Type B pancreatic cell (in vitro differentiated cells): ENCODE measurements at places on chromosomes 3 and 15.

DNA sequence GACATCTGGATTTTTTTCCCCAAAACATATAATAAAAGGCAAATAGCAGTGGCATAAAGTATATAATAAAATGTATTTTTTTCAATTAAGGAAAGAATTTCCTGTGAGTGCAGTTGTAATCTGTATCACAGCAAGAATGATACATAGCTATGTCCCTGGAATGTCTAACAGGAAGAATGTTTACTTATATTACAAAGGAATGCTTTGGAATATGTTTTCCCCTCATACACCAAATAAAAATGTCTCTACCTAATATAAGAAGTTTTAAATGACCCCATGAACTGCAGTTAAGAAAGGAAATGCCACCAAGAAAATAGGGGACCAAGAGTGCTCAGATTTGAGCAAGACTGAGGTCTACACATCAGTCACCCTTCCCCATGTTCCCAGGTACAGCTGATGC lies 38.0 kb upstream of the ATP11B start:
- DNase-seq = no peak

- DNase-seq = no peak
These were observed 103.7 kb downstream of the LRRK1 start for GRCh38 chr15:101022876-101023275.

- no peak for DNase-seq
These were observed 181.0 kb downstream of the ZBBX start for GRCh38 chr3:167198949-167199600.

DNA sequence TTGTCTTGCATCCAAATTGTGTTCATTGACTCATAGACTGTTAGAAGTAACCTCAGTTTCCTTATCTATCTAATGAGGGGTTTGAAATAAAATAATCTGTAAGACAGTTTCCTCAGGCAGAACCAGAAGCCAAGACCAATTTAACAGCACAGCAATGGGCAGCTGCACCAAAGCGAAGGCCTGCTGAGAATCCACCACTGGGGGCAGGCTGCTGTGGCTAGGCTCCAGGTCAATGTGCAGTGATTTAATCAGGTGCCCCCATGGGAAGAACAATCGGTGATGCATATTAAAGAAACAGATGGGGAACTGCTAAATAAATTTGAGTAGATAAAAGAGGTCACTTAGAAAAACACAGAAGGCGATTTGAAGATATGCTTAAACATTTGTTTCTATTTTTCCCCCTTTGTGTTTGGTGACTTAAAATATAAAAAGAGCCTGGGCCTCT lies 28.0 kb upstream of the TMOD3 start:
- no peak for DNase-seq

- no peak for DNase-seq
These were observed 21.4 kb downstream of the ACAP2 start for GRCh38 chr3:195421400-195421799.

- no peak for DNase-seq
These were observed 591.5 kb upstream of the CFAP20DC start for GRCh38 chr3:59641169-59641899.

DNA sequence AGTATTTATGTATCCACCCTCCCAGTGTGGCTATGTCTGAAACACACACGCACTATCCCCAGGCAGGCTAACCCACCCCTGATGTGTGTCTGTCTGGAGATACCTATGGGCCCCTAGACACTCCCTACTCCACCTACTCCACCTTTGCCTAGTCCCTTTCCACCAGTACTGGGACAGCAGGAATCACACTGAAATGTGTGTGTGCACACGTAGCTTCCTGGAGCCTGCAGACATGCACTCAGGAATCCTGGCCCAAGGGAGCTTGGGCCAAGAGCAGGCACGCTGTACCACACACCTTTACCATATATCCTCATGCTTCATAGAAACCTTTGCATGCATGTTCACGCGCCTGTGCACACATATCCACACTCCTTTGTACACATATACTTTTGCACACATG lies 6.9 kb upstream of the PTH1R start:
- no peak for DNase-seq

DNA sequence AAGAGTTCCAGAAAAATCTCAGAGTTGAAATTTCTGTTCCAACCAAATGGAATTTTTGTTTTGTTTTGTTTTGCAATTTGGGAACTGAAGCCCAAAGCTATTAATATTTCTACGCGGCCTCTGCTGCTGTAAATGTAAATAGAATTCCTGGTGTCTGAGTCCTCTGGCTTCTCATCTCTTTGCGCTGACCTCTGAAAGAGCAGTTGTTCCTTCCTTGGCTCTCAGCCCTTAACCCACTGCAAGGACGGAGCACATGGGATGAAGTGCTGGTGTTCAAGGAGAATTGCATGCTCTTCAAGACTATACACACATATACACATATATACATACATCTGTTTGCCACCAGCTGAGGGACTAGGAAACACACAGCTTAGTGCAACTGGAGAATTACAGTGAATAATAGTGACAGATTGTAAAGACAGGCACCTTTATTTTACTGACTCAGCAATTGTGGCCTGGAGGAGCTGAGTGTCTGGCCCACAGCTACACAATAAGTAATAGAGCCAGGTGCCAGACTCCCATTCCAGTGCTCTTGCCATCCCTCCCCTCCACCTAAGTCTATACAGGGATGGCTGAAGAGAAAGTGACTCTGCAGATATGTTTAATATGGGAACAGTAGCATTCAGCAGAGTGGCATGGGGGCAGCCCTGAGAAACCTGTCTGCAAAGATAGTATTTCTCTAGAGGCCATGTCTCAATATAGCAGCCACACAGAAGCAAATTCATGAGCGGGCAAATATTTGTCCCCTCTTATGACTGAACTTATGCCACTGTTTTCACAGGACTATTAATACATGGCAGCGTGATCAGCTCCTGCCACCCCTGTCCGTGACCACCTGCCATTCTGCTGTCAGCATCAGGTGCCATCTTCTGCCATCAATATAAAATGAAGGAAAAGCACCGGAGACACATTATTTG lies 42.3 kb downstream of the NEK10 start:
- DNase-seq = no peak

DNA sequence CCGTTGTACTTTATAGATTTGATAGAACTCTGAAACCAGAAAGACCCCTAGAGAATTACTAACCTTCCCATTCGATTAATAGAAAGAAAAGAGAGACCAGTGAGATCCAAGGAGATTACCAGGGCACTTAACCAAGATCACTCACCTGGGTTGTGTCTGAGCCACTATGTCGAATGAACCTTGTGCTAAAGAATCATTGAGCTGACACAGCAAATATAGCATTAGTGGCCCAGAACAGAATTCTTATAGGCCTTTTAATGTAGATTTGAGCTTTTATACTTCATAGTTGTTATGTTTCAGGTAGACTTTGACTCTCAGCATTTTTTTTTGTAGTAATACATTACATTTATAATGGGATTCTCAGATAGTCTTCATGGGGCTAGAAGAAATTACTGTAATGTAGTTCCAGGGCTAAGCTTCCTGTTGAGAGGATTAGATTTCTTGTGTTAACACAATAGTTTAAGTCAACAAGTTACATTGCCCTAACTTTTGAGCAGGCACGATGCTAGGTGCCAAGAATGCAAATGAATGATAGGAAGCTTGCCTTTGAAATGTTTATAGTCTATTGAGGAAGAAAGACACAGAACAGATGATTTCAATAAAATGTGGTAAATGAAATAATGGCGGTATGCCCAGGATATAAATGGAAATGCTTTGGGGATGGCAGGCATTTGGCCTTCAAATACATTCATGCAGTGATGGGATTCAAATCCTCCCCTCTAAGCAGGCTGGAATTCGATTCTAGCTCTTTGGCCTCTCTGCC lies 24.4 kb upstream of the ABHD10 start:
- no peak for DNase-seq

DNA sequence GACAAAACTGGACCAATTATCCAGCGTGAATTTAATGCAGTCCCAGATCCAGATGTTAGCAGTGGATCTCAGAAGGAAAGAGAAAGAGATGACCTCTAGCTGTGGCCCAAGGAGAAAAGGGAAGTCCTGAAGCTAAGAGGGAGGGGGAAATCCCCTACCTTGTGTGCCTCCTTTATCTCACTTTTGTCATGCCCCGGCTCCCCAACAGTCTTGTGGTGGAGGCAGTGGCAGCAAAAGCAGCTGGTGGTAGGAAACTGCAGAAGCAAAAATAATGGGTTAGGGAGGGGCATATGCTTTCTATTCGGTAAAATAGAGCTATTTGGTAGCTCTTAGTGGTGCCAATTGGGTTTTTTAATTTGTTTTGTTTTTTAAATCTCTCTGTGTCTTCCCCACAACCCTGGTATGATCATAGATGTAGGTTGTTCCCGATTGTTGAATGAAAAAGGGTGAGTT lies 56.5 kb downstream of the MCTP2 start:
- DNase-seq = no peak

DNA sequence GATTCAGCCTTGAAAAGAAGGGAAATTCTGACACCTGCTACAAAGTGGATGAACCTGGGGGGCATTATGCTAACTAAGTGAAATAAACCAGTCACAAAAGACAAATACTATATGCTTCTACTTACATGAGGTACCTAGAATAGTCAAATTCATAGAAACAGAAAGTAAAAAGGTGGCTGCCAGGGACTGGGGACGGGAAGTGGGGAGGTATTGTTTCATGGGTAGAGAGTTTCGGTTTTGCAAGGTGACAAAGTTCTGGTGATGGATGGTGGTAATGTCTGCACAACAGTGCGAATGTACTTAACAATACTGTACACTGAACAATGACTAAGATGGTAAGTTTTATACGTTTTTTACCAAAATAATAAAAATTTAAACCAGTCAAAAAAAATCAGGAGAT lies 4.8 kb downstream of the IDH2 start:
- DNase-seq = no peak

GRCh38 chr3:15903759-15904720 lies 106.3 kb upstream of the ANKRD28 start:
- DNase-seq = no peak

DNA sequence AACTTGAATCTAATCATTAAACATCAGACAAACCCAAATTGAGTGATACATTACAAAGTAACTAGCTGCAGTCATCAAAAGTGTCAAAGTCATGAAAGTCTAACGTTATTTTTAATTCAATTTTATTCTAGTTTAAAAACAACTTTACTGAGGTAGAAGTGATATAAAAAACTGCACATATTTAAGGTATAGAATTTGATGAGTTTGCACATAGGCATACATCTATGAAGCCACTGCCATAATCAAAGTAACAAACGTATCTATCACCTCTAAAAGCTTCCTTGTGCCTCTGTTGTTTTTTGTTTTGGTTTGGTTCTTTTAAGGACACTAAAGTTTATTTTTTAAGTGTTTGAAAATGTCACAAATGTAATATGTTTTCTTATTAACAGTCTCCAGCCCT lies 130.9 kb downstream of the DLG1 start:
- DNase-seq = no peak

- no peak for DNase-seq
These were observed 45.1 kb upstream of the PLXND1 start for GRCh38 chr3:129651435-129652202.

DNA sequence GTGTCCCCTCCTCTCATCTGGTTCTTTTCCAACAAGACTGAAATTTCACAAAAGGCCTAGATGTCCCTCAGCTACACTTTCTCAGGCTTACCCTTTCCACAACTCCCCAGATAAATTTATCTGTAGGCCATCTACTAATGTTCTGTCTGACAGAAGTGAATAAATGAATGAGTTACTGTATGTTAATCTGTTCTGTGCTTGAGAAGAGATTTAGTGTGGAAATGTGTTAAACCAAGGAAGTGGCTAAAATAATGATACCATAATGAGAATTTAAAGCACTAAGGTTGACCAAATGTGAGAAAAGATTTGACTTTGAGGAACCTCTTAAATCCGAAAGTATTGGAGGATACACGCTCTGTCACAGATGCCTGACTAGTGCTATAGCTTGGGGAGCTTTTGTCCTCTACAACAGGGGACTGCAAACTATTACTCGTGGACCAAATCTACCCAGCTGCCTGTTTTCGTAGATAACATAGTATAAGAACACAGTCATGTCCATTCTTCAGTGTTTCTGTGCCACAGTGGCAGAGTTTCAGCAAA lies 74.8 kb upstream of the P2RY1 start:
- DNase-seq = no peak

GRCh38 chr15:88385078-88385700 lies 82.0 kb downstream of the MRPL46 start:
- DNase-seq = no peak

DNA sequence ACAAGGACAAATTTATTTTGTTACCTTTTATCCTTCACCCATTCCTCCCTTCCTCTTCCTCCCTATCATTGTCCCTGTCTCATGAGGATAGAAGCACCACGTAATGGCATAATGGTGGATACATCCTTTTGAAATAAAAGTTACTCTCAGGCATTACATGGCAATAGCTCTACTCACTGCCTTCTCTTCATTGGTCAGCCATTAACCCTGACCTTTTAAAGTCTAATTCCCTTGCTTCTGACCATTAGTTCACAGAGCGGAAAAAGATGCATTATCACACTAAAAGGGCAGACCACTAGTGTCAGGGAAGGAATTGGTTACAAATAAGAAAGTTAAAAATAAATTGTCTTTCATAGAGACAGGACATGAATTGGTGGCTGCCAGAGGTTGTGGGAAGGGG lies 54.6 kb upstream of the EIF1B start:
- no peak for DNase-seq

DNA sequence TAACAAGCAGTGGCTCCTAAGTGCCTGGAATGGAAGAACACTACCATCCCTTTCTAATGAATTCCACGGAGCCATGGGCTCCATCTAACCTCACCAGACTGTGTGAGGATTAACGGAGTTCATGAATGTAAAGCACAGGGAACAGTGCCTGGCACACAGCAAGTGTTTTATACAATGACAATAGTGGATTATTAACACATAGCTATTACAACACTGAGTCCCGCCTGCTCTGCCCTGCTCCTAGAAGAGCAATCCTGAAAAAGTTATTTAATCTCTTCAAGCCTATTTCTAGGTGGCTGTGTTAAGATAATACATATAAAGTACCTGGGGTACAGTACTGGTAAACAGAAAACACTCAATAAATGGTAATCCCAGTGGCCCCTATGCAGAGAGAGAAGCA lies 51.4 kb downstream of the RYK start:
- no peak for DNase-seq

- DNase-seq = no peak
These were observed 929.5 kb upstream of the ALCAM start for GRCh38 chr3:104437131-104437750.

- no peak for DNase-seq
These were observed 419.1 kb downstream of the TIGIT start for GRCh38 chr3:114712728-114713492.

GRCh38 chr3:42489937-42490227 lies 12.6 kb upstream of the VIPR1 start:
- DNase-seq = no peak

DNA sequence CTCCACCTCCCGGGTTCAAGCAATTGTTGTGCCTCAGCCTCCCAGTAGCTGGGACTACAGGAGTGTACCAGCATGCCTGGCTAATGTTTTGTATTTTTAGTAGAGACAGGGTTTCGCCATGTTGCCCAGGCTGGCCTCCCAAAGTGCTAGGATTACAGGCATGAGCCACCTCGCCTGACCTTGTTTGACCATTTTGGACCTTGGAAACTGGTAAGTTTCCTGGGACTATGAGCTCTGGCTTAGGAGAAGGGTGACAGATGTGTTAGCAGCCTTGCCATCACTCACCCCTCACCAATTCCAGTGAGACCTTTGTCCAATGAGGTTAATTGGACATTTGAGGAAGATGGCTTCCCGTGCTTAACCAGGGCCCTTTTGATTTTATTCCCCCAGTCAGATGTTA lies 19.9 kb downstream of the DNASE1L3 start:
- no peak for DNase-seq

- DNase-seq = no peak
These were observed 785 bp upstream of the IFT57 start for GRCh38 chr3:108222853-108223565.
